ENCODE measurements at places on chromosomes 4 and X.
A peak's percentile ranks its signal among the peaks of the same experiment; 100 is the strongest.

GRCh38 chr4:89541998-89542397 is 234.4 kb upstream of the GPRIN3 start:
- DNase-seq = no peak

DNA sequence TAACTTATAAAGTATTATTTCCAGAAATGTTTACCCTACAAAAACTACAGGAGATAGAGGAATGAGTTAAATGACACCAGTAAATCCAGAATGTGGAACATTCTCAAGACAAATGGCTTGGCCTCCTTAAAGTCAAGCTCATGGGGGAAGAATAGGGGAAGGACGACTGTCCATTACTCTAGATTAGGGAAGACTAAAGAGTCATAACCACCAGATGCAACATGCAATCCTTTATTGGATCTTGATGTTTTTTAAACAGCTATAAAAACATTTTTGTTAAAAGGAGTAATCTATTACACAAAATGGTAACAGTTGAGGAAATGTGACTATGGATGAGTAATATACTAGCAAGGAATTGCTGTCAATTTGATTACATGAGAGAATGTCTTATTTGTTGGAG is 11.1 kb downstream of the ACOT9 start:
- no peak for DNase-seq

GRCh38 chr4:1198098-1198844 is 25.9 kb upstream of the SPON2 start:
- no peak for DNase-seq

- DNase-seq = no peak
Observed at GRCh38 chr4:103998756-103999155, 279.0 kb upstream of the TACR3 start.

DNA sequence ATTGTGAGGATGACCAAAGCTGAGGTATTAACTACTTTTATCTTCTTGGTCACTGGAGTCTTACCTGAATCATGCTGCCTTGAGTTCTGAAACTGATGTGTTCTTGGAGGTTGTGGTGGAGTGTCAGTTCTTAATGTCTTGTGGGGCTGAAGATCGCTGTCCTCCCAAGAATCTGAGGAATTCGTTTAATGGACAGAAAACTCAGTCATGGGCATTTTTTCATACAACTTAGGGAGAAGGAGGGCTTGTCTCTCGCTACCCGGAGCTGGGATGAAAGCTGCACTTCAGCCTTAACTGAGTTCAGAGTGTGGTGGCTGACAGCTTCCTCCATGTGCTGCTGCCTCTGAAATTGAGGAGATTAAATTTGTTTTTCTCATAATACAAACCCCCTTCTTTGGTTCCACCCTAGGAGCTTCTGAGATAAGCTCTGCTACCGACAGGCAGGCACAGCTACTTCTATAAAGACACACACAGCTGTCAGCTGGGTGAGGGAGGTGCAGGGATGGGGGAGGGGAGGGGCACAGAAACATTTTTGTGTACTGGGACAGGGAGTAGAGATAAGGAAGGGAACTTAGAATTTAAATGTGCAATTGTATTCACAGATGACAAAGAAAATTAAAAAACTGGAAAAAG is 30.8 kb downstream of the RBBP7 start:
- DNase-seq = no peak

- no peak for DNase-seq
Observed at GRCh38 chrX:57929373-57929772, 19.1 kb upstream of the ZXDA start.

DNA sequence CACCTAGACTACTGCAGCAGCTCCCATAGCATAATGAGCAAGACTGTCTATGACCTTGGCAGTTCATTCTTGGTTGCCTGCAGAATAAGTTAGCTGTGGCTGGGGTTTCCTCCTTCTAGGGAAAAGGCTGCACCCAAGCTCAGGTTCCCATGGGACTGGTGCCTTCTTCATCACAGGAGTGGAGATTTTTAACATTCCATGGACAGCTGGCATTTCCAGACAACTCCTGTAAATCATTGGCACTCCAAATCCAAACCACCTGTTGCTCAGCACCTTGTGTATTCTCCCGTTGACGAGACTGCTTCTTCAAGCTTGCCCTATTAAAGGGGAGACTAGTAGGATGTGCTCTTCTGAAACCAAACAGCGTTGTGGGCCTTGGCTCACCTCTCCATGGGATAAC is 7.8 kb upstream of the NUP54 start:
- no peak for DNase-seq

DNA sequence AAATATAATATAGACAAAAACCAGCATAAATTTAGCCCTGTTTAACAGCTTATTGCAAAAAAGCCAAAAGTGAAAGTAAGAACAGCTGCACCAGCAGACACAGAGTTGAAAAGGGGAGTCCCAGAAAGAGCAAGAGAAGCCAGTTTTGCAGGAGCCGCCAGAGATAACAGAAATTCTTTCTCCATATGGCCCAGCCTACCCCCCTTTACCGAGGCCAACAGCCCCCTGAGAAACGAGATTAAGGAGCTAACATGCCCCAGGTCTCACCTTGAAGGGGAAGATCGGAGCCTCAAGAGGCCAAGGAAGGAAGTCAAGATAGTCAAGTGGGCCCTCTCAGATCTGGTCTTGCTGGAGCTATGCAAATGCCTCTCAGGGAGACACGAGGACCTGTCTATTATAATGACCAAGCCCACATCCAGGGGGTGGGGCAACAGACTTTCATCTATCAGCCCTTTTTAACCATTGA is 4.8 kb downstream of the ACOX3 start:
- DNase-seq = peak; percentile 25

Data from activated T-helper 1 cell treated with anti-CD3 and anti-CD28 coated beads, Interleukin-12 subunit alpha, Interleukin-12 subunit beta, Interleukin-2, Interleukin-4 antibody, amounts not matched to agents 30 ng/mL and 10 ng/mL and 1 ng/mL, durations not matched to agents 14 hours and 24 hours and 36 hours (primary cell).